T-helper 2 cell treated with Interferon-gamma antibody and Interleukin-4, amounts not matched to agents 100 ng/mL and 5 ng/mL, for 36 hours (primary cell): ENCODE measurements at places on chromosomes 3 and 15. TPM values are rescaled to one million over a fixed set of nuclear protein-coding genes. Genes with fewer than 3 reads are reported as not detected.

Gene CHRNB4
- not detected in 2 replicates for total RNA-seq

Gene B4GALT4
- total RNA-seq: 14.7 and 16.8 TPM in 2 replicates

Gene MYO1E
- total RNA-seq: 39.0 and 45.5 TPM in 2 replicates

Gene SHF
- 1.5 and 1.6 TPM in 2 replicates for total RNA-seq

Gene ABI3BP
- total RNA-seq: not detected in 2 replicates

Gene TMEM207
- total RNA-seq: not detected in 2 replicates

Gene GNAT1
- total RNA-seq: not detected in 2 replicates

Gene ITIH1
- total RNA-seq: not detected in 2 replicates

Gene EXD1
- not detected in 2 replicates for total RNA-seq

Gene NR2F2
- total RNA-seq: not detected in 2 replicates

Gene CHRNA7
- not detected in 2 replicates for total RNA-seq

Gene DTX3L
- 116 and 117 TPM in 2 replicates for total RNA-seq

Gene CD200R1
- 12.3 and 13.1 TPM in 2 replicates for total RNA-seq

Gene IL12A
- 4.0 and 4.3 TPM in 2 replicates for total RNA-seq

Gene GOLGA8R
- 9.1 and 10.2 TPM in 2 replicates for total RNA-seq

Gene ACSBG1
- not detected in 2 replicates for total RNA-seq

Gene CFAP91
- total RNA-seq: not detected in 2 replicates

Gene FBXO40
- not detected in 2 replicates for total RNA-seq

Gene TNFSF10
- total RNA-seq: 129 and 140 TPM in 2 replicates

Gene ISLR
- not detected in 2 replicates for total RNA-seq

Gene HIGD1A
- total RNA-seq: 67.0 and 70.5 TPM in 2 replicates

Gene NPAP1
- not detected in 2 replicates for total RNA-seq

Gene NT5DC2
- total RNA-seq: 43.1 and 44.7 TPM in 2 replicates
